Stimulated activated CD8-positive, alpha-beta memory T cell treated with anti-CD3 and anti-CD28 coated beads, Interleukin-4, amount 100 ng/mL, for 4 hours (primary cell): ENCODE measurements at places on chromosomes 3 and 15.

- no peak for DNase-seq
Measured at GRCh38 chr3:4565809-4566501, 72.8 kb downstream of the ITPR1 start.

DNA sequence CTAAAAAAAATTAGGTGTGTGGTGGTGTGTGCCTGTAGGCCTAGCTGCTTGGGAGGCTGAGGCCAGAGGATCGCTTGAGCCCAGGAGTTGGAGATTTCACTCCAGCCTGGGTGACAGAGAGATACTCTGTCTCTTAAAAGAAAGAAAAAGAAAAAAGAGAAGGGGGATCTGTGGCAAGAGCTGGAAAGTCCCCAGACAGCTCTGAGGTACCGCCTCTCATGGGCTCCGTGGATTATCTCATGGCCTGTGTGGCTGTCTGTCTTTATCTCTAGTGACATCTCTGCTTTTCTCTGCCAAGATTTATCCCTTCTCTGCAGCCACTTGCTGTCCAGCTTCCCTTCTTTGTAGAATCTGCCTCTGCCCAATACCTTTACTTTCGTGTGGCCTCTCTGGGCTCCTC is 5.7 kb downstream of the EXOSC7 start:
- DNase-seq: no peak

DNA sequence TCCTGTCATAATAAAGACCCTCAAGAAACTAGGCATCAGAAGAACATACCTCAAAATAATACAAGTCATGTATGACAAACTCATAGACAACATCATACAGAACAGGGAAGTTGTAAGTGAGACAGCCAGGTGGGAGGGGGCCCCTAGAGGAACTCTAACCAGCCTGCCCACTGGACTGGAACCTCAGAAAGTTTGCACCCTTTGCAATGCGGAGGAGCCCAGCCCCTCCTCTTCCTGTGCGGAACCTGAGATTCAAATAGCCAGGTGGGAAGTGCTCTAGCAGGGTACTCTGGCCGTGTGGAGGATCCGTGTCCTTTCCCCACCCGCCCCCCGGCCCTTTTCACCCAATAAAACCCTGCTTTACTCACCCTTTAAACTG is 387.0 kb upstream of the CBLB start:
- DNase-seq: no peak

- DNase-seq: no peak
Measured at GRCh38 chr15:33374226-33374914, 63.6 kb downstream of the RYR3 start.

DNA sequence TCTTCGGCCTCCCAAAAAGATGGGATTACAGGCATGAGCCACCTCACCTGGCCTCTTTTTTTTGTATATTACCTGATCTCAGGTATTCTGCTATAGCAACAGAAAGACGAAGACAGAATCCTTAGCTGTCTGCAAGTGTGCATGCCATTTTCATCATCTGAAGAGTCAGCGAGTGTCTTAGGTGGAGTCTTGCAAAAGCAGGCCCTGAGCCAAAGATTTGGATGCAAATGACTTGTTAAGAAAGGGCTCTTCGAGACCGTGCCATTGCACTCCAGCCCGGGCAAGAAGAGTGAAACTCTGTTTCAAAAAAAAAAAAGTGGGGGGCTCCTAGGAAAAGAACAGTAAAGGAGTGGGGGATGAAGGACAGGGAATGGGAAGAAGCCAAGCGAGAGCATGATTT is 10.2 kb upstream of the TRIM69 start:
- DNase-seq: no peak

- no peak for DNase-seq
Measured at GRCh38 chr15:31440754-31441311, 114.2 kb downstream of the KLF13 start.

DNA sequence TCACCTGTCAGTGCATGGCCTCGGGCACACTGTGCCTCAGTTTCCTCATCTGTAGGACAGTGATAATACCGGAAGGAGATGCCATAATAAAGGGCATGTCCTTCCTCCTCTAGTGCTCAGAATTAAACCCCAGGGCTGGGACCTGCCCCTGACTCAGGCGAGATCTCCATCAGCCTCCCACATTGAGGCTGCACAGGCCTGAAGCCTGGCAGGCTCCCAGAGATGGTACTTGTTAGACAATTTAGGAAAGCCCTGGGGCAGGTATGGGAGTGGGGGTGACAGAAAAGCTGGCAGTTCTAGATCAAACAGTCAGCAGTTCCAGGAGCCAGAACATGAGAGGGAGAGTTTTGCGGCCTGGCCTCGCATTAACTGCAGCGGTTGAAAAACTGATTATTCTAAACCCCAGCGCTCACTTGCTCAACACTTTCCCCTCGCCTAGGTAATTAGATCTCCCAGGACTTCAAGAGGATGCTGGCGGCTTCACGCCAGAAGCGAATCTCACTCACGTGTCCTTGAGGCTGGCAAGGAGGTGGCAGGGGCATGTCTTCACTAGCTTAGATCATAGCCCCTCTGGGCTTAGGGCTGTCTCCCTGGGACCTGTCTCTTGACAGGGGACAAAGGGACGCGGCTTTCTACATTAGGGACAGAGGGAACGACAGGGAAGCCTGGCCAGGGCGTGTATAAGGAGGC is 73.1 kb downstream of the ATP2B2 start:
- no peak for DNase-seq

- DNase-seq: no peak
Measured at GRCh38 chr15:77901921-77902750, 175.4 kb downstream of the TBC1D2B start.

DNA sequence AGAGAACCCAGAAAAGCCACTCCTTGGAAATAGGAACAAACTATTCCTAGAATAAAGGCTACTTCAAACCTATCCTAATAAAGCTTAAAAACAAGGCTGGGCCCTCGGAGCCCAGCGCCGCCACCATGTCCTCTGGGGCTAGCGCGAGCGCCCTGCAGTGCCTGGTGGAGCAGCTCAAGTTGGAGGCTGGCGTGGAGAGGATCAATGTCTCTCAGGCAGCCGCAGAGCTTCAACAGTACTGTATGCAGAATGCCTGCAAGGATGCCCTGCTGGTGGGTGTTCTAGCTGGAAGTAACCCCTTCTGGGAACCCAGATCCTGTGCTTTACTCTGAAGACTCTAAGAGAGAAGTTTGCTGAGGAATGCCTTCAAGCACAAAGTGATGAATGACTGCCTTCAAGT is 63.2 kb downstream of the ADAM10 start:
- no peak for DNase-seq

- DNase-seq: no peak
Measured at GRCh38 chr3:143416229-143416628, 296.7 kb downstream of the CHST2 start.

DNA sequence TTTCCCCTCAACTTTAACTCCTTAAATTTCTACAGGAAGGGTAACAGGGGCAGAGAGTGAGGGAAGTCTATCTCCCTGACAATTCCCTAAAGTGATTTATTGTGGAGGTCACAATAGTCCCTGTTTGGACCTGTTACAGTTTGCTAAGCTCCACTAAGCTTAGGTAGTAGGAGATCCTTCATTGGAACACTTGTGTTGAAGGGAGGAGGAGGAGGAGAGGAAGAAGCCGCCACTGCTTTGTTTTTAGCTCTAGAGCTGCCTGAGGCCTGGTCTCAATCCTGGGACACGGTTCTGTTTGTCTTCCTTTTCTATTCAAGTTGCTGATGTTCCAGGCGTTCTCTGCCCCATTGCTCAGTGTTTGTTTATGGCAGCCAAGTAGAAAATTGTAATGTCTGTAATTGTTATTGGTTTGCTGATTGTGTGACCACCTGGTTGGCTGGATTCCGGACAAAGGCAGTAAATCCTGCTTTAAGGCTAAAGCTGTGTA is 48.4 kb downstream of the HES1 start:
- no peak for DNase-seq

GRCh38 chr15:31476866-31477265 is 150.2 kb downstream of the KLF13 start:
- DNase-seq: no peak

DNA sequence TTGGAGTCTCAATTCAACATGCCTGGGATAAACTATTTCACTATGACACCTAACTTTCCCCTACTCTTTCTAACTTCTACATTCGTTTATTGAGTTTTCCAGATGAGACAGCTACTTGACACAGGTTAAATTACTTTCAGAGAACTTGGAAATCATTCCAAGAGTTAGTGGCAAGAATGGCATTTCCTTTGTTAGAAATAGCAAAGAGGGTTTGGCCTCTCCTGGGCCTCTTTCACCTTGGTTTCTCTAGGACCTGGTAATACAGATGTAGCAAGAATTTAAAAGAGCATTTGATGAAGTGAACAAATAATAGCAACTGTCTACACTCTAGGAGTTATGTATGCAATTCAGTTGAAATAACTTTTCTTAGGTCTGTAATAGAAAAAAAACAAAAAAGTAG is 748.9 kb downstream of the MECOM start:
- no peak for DNase-seq

DNA sequence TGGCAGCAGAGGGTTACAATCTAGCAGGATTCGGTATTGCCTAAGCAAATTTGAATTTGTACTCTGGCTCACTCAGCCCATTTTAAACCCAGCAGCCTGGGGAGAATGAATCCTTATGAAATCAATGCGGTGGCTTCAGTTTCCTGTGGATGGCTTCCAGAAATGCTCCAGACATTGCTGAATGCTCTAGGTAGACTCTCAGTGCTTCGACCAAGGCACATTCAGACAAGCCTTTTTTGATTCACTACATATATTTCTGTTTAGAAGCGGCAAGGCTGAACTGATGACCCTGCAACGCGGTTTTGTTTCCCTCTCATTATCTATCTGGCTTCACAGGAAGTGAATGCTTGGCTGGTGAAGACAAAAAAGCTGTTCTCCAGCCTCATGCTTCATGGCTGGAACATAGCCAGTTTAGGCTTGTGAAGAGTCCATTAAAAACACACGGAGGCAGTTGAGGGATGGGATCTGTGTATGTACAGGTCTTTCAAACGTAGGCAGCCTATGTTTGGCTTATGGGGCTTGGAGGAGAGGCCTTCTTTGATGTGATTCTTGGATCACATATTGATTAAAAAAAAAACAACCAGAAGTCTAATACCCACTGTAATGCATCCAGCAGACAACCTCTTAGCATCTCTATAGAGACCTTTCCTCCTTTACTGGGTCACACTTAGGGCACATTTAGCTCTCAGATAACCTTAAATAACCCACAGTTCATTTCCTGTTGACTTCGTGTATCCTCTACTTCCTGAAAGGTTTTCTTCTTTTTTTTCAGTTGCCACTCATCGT is 400.2 kb upstream of the TBL1XR1 start:
- no peak for DNase-seq

GRCh38 chr15:84955089-84955848 is 26.4 kb upstream of the PDE8A start:
- DNase-seq: peak; percentile 5

DNA sequence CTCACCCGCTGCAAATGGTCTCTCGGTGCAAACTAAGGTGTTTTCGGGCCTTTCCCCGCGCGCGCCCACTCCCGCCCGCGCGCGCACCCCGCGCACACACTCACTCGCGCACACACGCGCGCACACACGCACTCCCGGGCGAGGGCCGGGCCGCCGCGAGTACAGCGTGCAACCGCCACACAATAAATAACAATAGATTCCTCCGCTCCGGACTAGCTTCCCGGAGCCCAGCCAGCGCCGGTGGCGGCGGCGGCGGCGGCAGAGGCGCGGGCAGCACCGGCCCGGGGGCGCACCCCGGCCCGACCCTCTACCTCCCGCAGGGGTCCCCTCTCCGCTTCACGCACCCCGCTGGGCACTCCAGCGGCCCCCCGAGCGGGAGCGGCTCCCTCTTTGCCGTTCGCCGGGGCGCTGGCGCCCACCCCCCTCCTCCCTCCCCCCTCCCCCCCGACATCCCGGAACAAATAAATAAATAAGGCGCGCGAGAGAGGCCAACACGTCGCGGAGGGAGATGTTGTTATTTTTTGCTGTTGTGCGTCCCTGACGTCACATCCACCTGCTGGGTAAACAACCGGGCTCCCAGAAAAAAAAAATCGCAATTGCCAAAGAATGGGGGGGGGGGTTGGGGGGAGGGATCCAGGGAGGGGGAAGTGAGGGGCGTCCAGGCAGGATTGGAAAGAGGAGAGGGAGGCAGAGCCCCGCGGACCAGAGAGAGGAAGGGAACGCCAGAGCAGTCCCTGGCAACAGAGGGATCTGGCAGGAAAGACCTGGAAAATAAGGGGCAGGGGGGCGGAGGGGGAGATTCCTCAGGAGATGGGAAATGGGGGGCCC is at the start of gene FOXP1:
Gene FOXP1 (minus strand): TSS at position 163 of the 828 bp plus-strand sequence. CDS start 385,347 bp downstream, outside the sequence.
- no peak for DNase-seq

DNA sequence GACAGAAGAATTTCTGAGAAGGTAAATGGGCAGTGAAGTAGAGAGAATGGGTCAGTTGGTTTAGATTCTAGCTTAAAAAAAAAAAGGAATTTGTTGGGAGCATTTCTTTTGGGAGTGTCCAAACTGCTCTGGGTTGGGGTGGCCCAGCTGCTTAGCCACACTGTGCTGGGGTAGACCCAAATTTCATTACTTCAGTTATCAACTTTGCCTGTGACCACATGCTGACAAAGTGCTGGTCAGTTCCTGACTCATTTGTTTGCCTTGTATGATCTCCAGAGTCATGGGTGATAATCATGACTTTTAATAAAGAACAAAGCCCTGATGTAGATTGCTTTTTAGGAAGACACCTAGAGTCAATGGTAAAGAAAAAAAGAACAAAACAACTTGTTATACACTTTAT is 121.5 kb upstream of the FGF7 start:
- DNase-seq: no peak

GRCh38 chr3:40045051-40045450 is 235.6 kb downstream of the MYRIP start:
- DNase-seq: no peak

- DNase-seq: no peak
Measured at GRCh38 chr3:169526246-169526645, 137.3 kb downstream of the MECOM start.

DNA sequence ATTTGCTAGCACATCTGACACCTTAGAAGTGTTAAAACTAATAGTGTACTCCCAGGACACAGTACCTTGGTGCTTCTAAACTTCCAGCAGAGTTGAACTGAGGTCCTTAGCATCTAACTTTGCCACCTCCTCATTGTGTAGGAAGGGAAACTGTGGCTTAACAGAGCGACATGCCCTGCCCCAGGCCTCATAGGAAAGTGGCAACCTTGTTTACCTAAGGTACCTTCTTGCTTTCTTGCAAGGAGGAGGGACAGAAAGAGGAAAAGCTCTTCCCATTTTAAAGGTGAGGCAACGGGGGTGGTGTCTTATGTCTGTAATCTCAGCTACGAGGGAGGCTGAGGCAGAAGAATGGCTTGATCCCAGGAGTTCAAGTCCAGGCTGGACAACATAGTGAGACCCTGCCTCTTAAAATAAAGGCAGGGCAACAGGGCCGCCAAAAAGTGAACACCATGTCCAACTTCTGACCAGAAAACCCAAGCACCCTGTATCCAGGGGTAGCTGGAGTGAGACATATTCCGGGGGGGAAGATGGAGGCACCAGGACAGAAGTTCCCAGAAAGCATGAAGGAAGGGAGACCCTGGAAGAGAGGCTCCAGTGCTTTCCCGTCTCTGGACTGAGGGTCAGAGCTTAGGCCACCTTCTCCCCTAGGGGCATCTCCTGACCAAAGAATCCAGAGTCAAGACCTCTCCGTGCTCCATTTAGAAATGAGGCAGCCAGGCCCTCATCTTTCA is 540 bp upstream of the KLHL40 start:
- DNase-seq: no peak

DNA sequence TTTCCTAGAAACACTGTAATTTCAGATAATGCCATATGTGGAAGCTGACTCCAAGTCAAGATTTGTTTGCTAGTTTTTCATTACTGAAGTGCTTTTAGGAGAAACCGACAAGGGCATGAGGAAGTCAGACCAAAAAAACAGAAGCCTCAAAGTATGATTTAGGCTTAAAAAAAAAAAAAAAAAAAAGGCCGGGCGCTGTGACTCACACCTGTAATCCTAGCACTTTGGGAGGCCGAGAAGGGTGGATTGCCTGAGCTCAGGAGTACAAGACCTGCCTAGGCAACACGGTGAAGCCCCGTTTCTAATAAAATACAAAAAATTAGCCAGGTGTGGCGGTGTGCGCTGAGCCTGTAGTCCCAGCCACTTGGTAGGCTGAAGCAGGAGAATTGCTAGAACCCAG is 11.6 kb downstream of the RPL15 start:
- no peak for DNase-seq
